ENCODE measurements at places on chromosomes 3 and 15. TPM values are rescaled to one million over a fixed set of nuclear protein-coding genes. Genes with fewer than 3 reads are reported as not detected.
A peak's percentile ranks its signal among the peaks of the same experiment; 100 is the strongest.

VEPH1 gene
- total RNA-seq = not detected

- H3K36me3 ChIP-seq = no peaks in the 10 kb centered on the region
- H3K27me3 ChIP-seq = peaks cover 29% of the 10 kb centered on the region
- peaks cover 3% of the 10 kb centered on the region for H3K4me1 ChIP-seq
- H3K4me3 ChIP-seq = no peak overlapping the region
- no peak for DNase-seq
- no peak overlapping the region for H3K27ac ChIP-seq
Measured at GRCh38 chr15:70580286-70580685, 183.1 kb downstream of the UACA start.

DNA sequence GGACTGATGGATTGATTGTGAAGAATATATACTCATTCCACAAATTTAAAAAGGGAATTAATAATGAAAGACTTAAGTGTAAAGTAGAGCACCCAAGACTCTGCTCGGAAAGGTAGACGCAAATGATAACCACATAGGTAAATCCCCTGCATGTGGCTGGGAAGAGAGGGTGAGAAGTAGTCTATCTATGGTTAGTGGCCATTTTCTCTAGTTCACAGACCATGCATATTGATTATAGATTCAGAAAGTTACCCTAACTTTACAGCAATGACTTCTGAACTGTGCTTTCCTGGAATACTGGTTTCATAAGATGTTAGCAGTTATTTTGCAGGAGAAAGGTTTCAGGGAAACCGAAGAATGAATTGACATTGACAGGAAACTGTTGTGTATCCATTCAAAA is 51.7 kb downstream of the CASR start:
- H3K4me3 ChIP-seq = no peak overlapping the region
- no peaks in the 10 kb centered on the region for H3K36me3 ChIP-seq
- no peak overlapping the region for H3K27ac ChIP-seq

DNA sequence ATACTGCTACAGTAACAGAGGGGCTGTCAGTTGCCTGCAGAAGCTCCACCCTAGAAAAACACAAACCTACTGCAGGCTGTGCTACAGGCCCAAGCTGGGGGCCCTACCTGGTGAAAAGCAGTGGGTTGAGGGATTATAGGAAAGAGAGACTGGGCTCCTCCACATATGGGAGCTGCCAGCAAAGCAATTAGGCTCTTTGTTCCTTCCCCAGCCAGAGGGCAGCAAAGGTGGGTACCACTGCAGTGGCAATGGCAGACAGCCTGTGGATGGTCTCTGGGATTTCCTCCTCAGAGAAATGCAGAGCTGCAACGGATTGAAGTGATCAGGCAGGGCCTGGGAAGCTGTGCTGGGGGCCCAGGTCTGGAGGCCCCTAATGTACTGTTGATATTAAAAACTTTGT is 19.1 kb upstream of the DNAAF4 start:
- H3K27me3 ChIP-seq = peaks cover 29% of the 10 kb centered on the region
- no peaks in the 10 kb centered on the region for H3K36me3 ChIP-seq
- DNase-seq = no peak
- no peak overlapping the region for H3K27ac ChIP-seq
- H3K4me1 ChIP-seq = peaks cover 2% of the 10 kb centered on the region

AMIGO3 gene
- 0.21 TPM for total RNA-seq

- DNase-seq = no peak
Measured at GRCh38 chr15:50531766-50532165, 14.7 kb downstream of the USP50 start.

- DNase-seq = no peak
- H3K4me3 ChIP-seq = no peak overlapping the region
- H3K36me3 ChIP-seq = no peaks in the 10 kb centered on the region
- peaks cover 2% of the 10 kb centered on the region for H3K27me3 ChIP-seq
- H3K27ac ChIP-seq = no peak overlapping the region
Measured at GRCh38 chr3:105606016-105606415, 239.3 kb downstream of the ALCAM start.

DNA sequence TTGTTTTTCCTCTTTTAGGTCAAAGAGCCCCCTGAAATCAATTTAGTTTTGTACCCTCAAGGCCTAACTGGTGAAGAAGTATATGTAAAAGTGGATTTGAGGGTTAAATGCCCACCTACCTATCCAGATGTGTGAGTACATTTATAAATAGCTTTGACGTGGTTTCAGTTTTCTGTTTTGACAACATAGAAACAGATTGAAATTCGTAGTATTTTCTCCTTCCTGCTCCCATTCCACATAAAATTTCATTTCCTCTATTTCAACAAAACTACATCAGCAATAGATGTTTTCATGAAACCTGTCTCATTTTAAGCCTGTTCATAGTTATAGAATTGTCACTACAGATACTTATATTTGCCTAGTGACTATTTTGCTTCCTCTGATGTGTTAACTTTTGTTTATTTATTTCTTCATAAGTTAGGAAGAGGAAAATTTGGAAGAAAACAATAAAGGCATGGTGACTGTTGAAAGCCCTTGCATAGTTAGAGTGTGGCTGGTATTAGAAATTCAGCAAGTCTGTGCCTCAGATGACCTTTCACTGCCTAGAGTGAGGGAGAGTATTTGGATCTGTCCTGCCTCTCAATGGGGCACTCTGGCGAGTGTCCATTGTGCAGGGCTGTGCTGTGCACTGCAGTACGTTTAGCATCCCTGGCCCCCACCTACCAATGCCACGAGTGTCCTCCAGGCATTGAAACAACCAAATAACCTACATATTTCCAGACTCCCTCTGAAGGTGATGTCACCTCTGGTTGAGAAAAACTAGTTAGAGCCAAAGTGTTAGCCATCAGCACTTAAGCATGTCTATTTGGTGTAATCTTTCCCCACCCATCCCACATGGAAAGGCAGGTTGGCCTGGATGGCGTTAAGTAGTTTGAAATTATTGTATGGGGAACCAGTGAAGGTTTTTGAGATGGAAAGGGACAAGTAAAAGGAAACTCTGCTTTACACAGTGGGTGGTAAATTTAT is 5.9 kb downstream of the EIF2AK4 start:
- DNase-seq = no peak
- H3K4me3 ChIP-seq = no peak overlapping the region
- peaks cover 33% of the 10 kb centered on the region for H3K4me1 ChIP-seq
- H3K27me3 ChIP-seq = no peaks in the 10 kb centered on the region
- H3K36me3 ChIP-seq = peaks cover 57% of the 10 kb centered on the region

GRCh38 chr15:50182219-50183013 is 420 bp downstream of the SLC27A2 start:
- peak overlapping the region; percentile 87 for H3K27ac ChIP-seq
- H3K4me1 ChIP-seq = peaks cover 51% of the 10 kb centered on the region
- H3K36me3 ChIP-seq = peaks cover 26% of the 10 kb centered on the region
- H3K4me3 ChIP-seq = peak overlapping the region; percentile 98
- no peaks in the 10 kb centered on the region for H3K27me3 ChIP-seq

VIPR1 gene
- 0.80 TPM for total RNA-seq

DNA sequence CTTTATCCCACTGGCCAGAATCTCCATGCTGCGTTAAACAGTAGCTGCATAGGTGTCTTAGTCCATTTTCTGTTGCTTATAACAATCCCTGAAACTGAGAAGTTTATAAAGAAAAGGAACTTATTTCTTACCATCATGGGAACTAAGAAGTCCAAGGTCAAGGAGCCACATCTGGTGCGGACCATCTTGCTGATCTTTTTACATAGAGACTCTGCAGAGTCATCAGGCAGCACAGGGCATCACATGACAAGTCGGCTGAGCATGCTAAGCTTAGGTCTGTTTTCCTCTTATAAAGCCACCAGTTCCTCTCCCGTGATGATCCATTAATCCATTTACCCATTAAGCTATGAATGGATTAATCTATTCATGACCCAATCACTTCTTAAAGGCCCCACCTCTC is 22.4 kb upstream of the FAM174B start:
- no peak overlapping the region for H3K27ac ChIP-seq
- H3K36me3 ChIP-seq = no peaks in the 10 kb centered on the region
- peaks cover 1% of the 10 kb centered on the region for H3K4me1 ChIP-seq
- H3K4me3 ChIP-seq = no peak overlapping the region

MAP1A gene
- total RNA-seq = 2.0 TPM

GRCh38 chr15:88608607-88609181 is 12.4 kb upstream of the AEN start:
- peaks cover 5% of the 10 kb centered on the region for H3K4me1 ChIP-seq
- DNase-seq = peak; percentile 30
- no peak overlapping the region for H3K4me3 ChIP-seq
- H3K36me3 ChIP-seq = no peaks in the 10 kb centered on the region
- no peak overlapping the region for H3K27ac ChIP-seq
- H3K27me3 ChIP-seq = peaks cover 82% of the 10 kb centered on the region

FGF12 gene
- total RNA-seq = not detected

DNA sequence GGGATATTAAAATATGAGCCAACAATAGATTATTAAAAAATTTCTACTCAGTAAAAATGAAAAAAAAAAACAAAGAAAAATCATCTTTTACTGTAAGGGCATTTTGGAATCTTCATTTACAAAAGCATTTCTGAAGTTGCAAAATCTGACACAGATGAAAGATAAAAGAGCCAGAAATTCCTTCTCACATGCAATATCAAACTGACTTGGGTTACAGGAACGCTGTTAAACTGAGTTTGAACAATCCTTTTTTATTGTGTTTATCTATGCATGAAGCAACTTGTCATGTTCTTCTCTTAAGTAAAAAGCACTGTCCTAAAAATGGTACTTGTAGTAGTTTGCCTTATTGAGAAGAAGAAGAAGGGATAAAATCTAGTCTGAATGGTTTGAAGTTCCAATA is 468.5 kb upstream of the KCNMB2 start:
- no peaks in the 10 kb centered on the region for H3K27me3 ChIP-seq
- H3K4me3 ChIP-seq = no peak overlapping the region
- no peak for DNase-seq
- no peaks in the 10 kb centered on the region for H3K36me3 ChIP-seq
- no peaks in the 10 kb centered on the region for H3K4me1 ChIP-seq
- no peak overlapping the region for H3K27ac ChIP-seq

DNA sequence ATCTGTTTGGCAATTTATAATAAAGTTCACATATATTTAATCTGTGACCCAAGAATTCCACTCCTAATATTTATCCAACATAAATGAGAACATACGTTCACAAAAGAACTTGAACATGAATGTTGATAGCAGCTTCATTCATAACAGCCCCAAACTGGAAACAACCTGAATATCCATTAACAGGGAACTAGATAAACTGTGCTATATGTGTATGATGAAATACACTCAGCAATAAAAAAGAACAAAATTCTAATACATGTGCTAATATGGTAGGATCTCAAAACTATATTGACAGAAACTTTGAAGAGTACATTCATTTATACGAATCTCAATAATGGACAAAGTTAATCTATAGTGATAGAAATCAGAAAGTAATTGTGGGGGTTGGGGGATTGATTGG is 5.1 kb upstream of the BHLHE40 start:
- peaks cover 35% of the 10 kb centered on the region for H3K36me3 ChIP-seq
- no peaks in the 10 kb centered on the region for H3K27me3 ChIP-seq
- H3K4me1 ChIP-seq = peaks cover 36% of the 10 kb centered on the region
- DNase-seq = no peak

- DNase-seq = no peak
- H3K4me3 ChIP-seq = no peak overlapping the region
- no peaks in the 10 kb centered on the region for H3K27me3 ChIP-seq
- H3K4me1 ChIP-seq = peaks cover 8% of the 10 kb centered on the region
- peaks cover 21% of the 10 kb centered on the region for H3K36me3 ChIP-seq
Measured at GRCh38 chr3:11558002-11558401, 85.7 kb downstream of the VGLL4 start.

- no peak overlapping the region for H3K4me3 ChIP-seq
- H3K27me3 ChIP-seq = no peaks in the 10 kb centered on the region
- no peak overlapping the region for H3K27ac ChIP-seq
- DNase-seq = no peak
- H3K36me3 ChIP-seq = no peaks in the 10 kb centered on the region
- no peaks in the 10 kb centered on the region for H3K4me1 ChIP-seq
Measured at GRCh38 chr3:35919160-35919559, 279.8 kb downstream of the ARPP21 start.

CLDN11 gene
- total RNA-seq = not detected
